ENCODE measurements at places on chromosomes 16 and 17. TPM values are rescaled to one million over a fixed set of nuclear protein-coding genes. Genes with fewer than 3 reads are reported as not detected.

The ABCA3 gene
- 1.5 TPM for total RNA-seq

The OTOP3 gene
- total RNA-seq, result not detected

The FAM171A2 gene
- total RNA-seq, result 2.1 TPM

The MAF gene
- not detected for total RNA-seq

The AANAT gene
- not detected for total RNA-seq

The HYDIN gene
- not detected for total RNA-seq

Data from HFFc6 (cell line).